ENCODE measurements at places on chromosomes 12 and 14.

DNA sequence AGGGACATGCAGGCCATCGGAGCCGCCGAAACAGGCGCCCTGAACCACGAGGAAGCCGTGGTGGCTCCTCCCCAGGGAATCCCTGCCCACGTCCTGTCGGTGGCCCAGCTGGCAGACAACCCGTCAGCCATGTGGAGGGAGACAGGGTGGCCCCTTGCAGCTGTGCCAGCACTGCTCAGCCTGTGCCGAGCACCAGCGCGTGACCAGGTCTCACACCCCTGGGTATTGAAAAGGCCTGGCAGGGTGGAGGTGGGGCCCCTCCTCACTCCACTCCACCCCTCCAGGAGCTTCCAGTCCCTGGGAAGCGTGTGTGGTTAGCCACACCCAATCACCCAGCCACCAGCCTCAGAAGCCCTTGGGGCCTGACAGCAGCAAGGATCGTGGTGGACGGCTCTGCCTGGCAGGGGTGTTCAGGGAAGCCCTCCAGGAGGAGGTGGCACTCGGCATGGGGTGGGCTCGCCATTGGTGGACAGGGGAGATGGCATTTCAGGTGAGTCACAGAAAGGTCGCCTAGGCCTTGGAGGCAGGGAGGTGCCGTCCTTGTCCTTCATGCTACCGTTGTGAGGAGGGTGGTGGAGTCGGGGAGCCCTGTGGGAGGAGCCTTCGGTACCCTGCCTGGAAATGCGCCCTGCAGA lies 12.3 kb upstream of the DLK1 start:
- no peak for DNase-seq

GRCh38 chr14:103286460-103286859 lies 47.6 kb upstream of the EIF5 start:
- DNase-seq = no peak

GRCh38 chr12:41076114-41076513 lies 112.0 kb upstream of the PDZRN4 start:
- DNase-seq = no peak

GRCh38 chr12:27505761-27506160 lies 18.2 kb upstream of the PPFIBP1 start:
- no peak for DNase-seq

DNA sequence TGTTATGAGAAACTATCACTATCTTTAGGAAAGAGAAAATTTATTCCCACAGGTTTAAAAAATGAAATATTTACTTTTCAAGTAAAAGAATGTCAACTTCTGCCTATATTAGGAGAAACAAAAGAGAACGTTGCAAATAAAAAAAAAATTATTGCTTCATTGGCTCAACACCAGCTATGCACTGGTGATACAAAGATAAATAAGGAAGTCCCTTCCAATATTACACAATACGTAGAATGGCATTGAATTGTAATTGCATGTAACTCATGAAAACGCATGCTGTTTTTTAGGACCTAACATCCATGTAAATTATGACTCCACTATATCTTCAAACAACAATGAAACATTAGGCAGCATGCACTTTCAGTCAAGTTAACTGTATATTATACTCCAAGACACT lies 56.4 kb upstream of the RERGL start:
- no peak for DNase-seq

DNA sequence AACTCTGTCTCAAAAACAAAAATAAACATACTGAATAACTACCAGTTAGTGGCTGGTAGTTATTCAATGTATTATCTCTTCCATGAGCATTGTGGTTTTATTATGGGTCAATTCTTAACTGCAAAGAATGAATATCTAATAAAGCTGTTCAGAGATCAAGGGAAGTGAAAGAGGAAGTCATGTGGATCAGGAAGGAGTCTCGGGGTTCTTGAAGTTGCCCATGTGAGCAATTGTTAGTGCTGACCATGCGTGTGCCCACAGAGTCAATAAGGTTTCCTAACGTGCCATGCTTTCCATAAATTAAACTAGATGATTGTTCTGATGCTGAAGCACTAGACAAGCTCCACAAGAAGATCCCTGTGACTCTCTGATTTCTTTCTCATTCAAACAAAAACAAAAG lies 136.5 kb upstream of the CPSF6 start:
- DNase-seq = no peak

DNA sequence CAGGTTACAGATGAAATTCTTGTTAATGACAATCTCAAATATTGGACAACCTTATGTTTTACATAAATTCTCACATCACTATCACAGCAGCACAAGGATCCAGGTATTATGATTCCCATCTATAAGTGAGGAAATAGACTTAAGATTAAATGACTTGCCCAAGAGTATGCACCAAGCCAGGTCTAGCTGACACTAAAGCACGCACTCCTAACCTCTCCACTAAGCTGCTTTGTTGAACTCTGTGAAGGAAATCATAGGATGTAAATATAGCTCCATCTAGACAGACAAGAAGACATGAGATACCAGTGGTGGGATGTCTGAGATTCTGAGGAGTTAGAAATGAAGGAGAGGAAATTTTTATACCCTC lies 87.9 kb downstream of the PHLDA1 start:
- DNase-seq = no peak

GRCh38 chr14:73324533-73324932 lies 87.2 kb downstream of the PAPLN start:
- DNase-seq = no peak

GRCh38 chr12:110001596-110001995 lies 2.4 kb downstream of the ANKRD13A start:
- DNase-seq = no peak

GRCh38 chr12:31236998-31237637 lies 88.8 kb downstream of the SINHCAF start:
- DNase-seq = no peak

- no peak for DNase-seq
Measured at GRCh38 chr12:125121106-125121505, 55.9 kb downstream of the AACS start.
